Fibroblast of pulmonary artery (primary cell): ENCODE measurements at places on chromosomes 7 and 10.

DNA sequence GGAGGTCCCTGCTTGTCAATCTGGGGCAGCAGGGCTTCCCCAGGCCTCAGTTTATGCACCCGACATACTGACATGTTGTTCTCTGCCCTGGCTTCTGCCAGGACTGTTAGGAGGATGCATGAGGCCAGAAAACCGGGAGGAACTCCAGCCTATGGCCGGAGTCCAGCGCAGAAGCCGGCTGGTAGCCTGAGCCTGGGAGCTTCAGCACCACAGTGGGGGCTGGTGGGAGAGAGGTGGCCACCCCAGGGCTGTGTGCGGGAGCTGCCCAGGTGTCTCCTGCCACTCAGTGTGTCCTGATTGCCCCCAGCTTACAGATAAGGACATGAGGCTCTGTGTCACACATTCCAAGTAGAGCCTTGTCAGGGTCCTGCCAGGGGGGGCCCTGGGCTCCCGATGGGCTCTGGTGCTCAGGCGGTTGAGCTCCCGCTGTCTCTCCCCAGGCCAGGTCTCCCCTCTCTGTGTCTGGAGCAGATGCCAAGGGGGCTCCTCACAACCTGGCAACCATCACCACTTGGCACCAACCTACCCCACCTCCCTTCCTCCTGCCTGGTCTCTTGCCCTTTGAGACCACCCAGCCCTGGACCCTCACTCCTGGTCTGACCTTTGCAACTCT lies 32.3 kb downstream of the PPIF start:
- DNase-seq, result no peak

DNA sequence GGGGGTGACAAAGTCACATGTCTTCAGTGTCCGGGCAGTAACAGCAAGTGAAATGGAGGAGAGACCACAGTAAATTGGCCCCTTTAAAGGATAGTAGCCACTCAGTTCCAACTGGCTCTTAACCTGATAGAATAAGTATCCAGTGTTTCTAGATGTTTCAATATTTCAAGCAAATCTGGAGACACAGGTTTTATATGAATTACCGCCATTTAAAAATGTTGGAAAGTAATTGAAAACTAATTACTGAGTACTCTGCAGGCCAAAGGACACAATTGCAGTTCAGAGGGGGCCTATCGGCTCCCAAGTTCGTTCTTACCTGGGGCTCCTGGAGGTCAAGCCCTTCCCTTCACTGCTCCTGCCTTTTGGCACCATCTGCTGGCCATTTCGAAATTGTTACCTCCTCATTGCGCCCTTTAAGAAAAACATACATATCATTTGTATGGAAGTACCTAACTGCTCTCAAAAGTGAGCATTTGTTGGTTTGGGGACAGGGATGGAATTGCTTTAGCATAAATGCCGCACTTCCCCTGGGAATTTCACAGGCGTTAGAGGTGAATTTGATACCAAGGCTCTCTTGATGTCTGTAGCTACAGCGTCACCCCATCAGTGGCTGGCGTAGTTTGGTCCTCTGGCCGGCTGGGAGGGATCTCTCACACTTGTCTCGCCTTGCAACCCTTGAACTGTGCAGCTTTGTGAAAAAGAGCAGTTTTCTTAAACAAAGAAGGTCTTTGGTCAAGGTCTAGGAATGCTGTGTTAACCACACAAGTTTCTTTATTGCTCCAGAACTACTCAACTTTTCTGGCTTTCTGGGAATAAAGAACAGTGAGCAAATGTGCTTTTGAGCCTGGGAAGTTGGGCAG lies 220.0 kb downstream of the ARHGAP21 start:
- peak; percentile 55 for DNase-seq

DNA sequence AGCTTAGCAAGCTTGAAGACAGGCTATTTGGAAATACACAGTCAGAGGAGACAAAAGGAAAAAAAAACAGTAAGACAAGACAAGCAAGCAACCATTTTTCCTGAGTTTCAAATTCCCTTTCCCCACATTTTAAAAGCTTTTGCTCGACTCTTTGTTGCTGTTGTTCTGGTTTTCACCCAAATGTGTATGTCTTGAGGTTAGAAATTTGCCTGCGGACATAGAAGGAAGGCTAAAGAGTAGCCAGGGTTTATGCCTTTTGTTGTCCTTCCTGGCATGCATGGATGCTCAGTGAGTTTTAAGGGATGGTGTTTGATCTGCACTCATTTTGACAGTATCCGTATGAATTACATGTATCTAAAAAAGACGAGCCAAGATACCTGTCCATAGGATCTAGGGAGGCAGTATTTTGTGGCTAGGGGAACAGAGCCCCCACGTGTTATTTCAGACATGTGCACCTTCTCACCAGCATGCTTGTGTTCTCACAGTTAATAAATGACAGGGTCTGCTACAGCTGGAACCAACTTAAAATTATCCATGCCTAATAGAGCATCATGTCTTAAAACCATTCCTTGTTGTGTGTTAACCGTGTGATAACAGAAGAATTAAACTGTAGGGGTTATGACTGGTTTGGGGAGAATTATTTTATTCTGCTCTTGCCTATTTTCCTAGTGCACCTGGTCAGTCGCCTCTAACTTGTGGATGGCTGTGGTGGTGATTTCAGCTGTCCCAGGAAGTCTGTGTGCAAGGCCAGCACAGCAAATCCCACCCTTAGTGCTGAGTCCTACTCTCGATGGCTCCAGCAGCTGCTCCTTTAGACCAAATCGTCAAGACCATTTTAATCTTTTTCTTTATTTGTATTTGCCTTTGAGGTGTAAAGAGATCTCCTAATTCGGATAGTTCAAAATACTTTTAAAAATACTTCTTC lies 9.1 kb downstream of the WIPF3 start:
- DNase-seq, result no peak

- no peak for DNase-seq
Observed at GRCh38 chr10:50439187-50439586, 184.6 kb downstream of the SGMS1 start.

- DNase-seq, result peak; percentile 78
Observed at GRCh38 chr7:15720849-15721471, 34.5 kb upstream of the MEOX2 start.

DNA sequence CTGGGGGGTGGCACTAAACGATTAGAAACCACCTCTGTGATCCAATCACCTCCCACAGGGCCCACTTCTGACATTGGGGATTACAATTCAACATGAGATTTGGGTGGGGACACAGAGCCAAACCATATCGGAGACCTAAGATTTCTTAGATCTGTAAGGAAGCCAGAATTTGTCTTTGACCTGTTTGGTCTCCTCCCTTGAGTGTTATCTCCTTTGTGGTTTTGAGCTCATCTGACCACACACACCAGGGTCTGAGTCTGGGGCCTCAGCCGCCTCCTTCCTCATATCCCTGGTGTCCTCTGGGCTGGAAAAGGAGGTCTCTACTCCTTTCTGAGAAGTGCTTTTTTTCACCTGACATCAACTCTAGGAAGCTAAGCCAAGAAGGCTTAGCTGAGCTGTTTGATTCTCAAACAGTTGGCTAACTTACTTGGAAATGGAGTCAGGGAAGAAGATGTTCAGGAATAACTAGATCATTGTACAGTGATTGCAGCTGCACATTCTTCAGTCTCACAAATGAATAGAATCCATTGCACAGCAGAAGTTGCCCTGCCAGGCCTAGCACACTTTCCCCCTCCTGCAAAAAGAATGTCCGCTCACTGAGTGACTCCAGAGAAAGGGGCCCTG lies 167.4 kb downstream of the ARHGAP21 start:
- no peak for DNase-seq
